ENCODE measurements at places on chromosomes 2 and 18. TPM values are rescaled to one million over a fixed set of nuclear protein-coding genes. Genes with fewer than 3 reads are reported as not detected.

DNA sequence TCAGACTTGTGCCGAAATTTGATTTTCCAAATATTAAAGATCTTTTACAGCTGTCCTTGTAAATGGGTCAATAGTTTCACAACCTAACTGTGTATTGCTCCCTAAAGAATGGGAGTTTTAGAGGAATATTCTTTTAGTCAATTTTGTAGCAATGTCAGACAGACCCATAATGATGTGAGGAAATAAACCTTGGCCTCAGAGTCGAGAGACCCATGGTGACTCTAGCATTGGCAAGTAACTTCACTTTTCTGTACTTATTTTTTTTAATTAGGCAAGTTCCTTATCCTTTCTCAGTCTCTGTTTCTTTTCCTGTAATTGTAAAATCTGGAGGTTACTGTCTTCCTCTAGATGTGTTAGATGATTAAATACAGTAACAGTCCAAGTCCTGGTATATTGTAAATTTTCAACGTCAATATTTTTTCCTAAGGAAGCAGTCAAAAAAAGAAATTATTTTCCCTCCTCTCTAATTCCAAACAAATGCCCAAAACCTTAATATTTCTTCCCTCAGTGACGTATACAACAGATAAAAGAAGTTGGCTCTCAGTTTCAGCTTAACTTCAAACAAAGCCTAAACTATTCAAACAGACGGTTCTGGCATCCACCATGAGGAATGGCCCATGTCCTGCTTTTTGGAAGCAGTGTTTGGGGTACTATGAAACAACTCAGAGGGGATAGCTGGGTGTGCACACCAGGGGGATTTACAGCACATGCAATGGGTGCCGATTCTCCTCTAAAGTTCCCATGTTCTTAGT, 466.7 kb downstream of the TNS1 start:
- DNase-seq = no peak

DNA sequence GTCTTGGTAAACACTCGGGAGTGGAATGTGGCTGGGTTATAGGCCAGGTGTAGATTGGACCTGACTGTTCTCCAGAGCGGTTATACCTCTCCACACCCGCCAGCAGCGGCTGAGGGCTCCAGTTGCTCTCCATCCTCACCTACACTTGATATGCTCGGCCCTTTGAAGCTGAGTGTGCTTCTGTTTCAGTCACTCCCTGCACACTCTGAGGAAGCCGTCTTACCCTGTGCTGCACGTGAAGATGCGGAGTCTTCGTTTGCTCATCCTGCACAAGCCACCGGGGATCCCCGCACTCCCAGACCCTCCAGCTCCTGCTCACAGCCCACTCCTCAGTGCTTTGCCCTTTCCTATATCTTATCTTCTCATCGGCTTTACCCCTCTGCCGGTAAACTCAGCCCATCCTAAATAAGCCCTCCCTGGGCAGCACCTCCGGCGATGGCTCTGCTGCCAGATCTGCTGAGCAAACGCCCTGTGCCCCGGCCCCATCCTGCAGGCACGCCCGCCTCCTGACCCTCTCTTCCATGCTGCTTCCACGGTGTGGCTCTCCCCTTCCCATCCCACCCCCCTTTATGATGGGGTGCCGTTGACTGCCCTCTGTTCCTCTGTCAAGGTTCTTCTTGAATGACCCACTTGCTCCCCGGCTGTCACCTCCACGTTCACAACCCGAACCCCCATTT, 47.3 kb upstream of the ODC1 start:
- DNase-seq = no peak

GRCh38 chr2:199928626-199929025, 17.5 kb downstream of the C2orf69 start:
- DNase-seq = no peak

- DNase-seq = no peak
These were observed 41.7 kb downstream of the KIAA2012 start for GRCh38 chr2:202114795-202115194.

Gene MAP3K2
- 22.0 TPM for total RNA-seq

Gene FSHR
- not detected for total RNA-seq

DNA sequence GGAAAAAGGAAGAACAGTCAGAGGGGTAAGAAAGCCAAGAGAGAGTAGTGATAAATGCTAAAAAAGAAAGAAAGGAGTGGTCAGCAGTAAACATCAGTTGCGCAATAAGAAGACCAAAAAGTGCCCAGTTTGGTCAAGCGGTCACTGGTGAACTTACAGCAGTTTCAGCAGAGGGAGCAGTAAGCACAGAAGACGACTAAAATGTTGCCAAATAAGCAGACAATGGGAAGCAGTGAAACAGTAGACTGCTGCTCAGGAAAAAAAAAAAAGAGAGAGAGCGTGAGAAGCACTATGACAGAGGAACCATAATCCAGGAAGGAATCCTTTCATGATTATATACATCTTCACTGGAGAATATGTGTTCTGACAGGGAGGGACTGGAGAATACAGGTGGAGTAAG, 45.8 kb downstream of the DNAJC10 start:
- peak; percentile 74 for DNase-seq

Gene ORC2
- 12.7 TPM for total RNA-seq

Gene FBXO41
- total RNA-seq = 0.18 TPM

DNA sequence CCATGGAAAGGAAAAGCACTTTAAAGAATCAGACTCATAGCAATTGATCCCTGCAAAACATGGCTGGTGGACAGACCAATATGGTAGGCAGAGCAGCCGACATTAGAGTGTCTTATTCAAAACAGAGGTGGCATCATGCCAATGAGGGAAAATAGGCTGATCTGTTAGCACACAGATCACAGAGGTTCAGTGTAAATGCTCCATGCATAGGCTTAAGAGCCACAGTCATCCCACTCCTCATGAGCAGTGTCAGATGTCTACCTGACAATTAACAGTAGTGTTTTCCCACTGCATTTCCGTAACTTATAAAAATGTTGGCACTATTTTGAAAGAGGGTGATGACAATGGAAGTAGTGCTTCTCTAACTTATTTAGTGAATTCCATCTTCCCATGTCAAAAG, 86.7 kb downstream of the SPATS2L start:
- DNase-seq = no peak

Gene TCF7L1
- total RNA-seq = 3.5 TPM

Gene RBM44
- total RNA-seq = 0.65 TPM

DNA sequence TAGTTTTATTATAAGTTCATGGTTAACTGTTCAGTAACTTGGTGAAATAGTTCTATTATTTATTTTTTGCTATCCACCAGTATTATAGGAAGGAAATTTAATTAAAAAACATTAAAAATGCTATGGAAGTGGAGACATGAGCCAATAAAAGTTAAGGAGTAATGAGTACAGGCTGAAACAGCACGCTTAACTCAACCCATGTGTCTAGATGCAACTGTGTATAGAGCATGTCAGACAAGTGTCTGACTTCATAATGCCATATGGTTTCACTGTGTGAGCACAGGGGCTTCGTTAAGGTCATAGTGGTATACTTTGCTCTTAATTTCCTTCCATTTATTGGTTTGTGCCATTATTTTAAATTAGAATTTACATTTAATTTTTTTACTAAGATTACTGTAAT, 566.8 kb upstream of the NRP2 start:
- no peak for DNase-seq

Gene HOXD12
- total RNA-seq = not detected
